ENCODE measurements at places on chromosomes 3 and 15.

- no peak for DNase-seq
Measured at GRCh38 chr15:55564347-55565145, 23.6 kb downstream of the PYGO1 start.

DNA sequence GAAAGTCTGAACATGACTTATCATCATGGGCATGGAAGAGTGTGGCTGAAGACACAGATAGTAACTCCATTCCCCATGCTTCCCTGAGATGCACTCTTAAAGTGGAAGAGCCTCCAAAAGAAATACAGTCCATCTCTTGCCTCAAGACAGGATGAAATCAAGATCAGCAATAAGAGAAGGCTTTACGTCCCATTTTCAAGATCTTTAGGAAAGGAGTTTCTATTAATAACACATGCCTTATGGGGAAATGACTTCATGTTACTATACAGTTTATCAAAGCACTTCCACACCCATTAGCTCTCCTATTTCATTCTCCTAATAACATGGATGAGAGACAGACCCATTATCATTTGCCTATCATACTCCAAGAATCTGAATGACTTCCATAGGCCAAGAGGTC lies 6.1 kb upstream of the KBTBD12 start:
- no peak for DNase-seq

GRCh38 chr3:52784931-52785590 lies 7.7 kb downstream of the ITIH1 start:
- DNase-seq, result no peak

- no peak for DNase-seq
Measured at GRCh38 chr3:39295184-39295775, 15.4 kb upstream of the CX3CR1 start.

- no peak for DNase-seq
Measured at GRCh38 chr3:1533763-1534162, 440.9 kb downstream of the CNTN6 start.

DNA sequence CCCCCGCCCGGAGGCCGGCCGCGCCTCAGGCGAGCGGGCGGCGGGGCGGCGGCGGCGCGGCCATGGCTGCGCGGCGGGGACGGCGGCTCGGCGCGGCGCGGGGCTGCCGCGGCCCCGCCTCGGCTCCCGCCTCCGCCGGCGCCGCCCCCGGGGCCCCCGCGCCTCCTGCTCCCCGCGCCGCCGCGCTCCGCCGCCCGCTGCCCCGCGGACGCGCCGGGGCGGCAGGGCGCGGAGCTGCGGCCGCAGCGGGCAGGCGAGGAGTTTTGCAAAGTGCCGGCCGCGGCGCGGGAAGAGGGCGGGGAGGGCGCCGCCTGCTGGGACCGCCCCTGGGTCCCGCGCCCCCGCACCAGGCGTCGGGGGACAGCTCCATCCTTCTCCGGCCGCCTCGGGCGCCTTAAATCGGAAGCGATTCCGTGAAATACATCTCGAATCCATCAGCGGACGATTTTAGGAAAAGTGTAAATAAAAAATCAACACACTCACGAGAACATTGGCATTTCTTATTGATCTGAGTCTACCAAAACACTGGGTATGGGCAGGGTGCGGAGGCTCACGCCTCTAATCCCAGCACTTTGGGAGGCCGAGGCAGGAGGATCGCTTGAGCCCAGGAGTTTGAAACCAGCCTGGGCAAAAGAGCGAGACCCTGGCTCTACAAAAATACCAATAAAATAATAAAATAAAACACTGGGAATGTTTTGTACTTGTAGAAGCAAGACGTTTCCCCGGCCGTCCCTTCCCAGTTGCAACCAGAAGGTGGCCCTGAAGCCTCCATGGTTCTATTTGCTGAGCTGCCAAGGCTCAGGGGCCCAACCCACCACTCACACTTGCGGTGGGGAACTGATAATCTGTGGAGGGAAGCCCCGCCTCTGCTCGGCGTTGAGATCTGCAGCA lies 136.9 kb downstream of the NUP210 start:
- DNase-seq, result peak; percentile 3

- no peak for DNase-seq
Measured at GRCh38 chr15:59364248-59364647, 8.4 kb downstream of the MYO1E start.

GRCh38 chr3:5929027-5929426 lies 741.5 kb downstream of the EDEM1 start:
- no peak for DNase-seq

GRCh38 chr3:107987036-107987939 lies 103.5 kb downstream of the CD47 start:
- DNase-seq, result no peak

DNA sequence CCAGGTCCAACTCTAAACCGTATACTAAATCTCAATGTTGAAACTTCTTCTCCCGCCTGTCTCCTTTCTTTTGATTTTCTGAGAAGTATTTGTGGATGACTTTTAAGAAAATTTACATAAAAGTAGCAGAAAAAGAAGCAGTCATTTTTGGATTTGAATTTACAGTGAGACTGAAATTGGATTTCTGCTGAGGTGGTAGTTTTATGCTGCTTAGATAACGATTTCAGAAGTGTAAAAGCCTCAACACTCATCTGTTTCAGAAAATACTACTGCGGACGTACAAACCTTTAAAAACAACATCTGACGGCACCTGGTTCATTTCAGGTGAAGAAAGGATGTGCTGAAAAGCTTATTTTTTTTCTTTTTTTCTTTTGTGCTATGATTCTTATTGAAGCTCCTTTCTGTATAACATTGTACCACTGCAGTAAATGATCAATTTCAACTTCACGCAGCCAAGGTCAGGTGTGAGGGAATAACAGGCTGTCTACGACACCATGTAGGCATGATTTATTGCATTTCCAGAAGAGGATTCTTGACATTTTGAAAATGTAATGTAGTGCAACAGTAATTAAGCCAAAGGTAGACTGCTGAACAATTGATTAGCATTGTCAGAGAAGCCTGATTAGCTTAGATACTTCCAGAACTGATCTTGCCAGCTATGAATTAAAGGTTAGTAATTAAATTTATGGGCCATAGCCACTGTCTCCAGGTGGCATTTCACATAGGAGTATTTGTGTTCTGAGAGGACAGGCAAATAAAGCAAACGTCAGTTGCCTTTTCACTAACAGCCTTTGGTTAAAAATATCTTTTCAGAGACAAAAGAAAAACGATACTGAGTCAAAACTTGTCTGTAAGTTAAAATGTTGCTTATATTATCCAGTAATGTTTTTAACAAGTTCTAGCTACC lies 134.6 kb upstream of the KBTBD8 start:
- DNase-seq, result no peak

GRCh38 chr15:94000606-94001005 lies 230.8 kb upstream of the MCTP2 start:
- no peak for DNase-seq

- DNase-seq, result no peak
Measured at GRCh38 chr3:8780279-8780678, 10.9 kb upstream of the OXTR start.

DNA sequence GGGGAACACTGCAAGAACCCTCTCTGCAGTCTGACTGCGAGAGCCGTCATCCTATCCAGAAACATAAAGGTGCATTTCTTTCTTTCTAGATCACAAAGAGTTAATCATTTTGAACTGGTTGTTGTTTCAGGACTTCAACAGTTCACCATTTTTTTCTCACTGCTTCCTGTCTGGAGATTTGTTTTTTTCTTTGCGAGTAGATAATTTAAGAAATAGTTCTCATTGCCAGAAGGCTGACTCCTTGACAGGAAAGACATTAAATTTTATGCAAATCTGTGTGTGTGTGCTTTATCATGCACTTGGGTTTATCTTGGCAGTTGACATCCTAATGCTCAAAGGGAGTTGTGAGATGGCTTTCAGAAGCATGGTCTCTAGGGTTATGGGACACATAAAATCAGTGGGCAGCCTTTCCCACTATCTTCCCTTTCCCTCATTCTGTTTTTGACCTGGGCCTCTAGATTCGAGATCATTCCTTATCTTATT lies 123.5 kb upstream of the TBL1XR1 start:
- DNase-seq, result no peak

- DNase-seq, result no peak
Measured at GRCh38 chr3:190396001-190396400, 8.0 kb downstream of the CLDN16 start.

- DNase-seq, result no peak
Measured at GRCh38 chr3:106945435-106945834, 431.8 kb upstream of the CCDC54 start.

DNA sequence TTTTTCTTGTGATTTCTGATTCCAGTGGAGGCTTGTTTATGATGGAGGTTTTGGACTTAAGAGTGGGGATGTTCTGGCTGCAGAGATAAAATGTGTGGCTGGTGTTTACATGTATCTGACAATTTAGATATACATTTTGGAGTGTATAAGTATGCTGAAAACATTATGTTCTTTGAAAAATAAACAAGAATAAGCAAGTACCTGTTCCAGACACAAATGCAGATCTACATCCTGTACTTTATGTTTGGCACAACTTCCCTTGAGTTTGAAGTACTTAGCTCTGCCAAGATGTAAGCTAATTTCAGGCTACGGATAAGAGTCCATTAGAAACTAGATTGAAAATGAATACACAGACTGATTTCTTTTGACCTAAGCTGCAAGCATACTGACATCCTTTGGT lies 277.2 kb downstream of the CHST2 start:
- DNase-seq, result no peak

- DNase-seq, result no peak
Measured at GRCh38 chr3:88589138-88589537, 439.4 kb downstream of the C3orf38 start.

DNA sequence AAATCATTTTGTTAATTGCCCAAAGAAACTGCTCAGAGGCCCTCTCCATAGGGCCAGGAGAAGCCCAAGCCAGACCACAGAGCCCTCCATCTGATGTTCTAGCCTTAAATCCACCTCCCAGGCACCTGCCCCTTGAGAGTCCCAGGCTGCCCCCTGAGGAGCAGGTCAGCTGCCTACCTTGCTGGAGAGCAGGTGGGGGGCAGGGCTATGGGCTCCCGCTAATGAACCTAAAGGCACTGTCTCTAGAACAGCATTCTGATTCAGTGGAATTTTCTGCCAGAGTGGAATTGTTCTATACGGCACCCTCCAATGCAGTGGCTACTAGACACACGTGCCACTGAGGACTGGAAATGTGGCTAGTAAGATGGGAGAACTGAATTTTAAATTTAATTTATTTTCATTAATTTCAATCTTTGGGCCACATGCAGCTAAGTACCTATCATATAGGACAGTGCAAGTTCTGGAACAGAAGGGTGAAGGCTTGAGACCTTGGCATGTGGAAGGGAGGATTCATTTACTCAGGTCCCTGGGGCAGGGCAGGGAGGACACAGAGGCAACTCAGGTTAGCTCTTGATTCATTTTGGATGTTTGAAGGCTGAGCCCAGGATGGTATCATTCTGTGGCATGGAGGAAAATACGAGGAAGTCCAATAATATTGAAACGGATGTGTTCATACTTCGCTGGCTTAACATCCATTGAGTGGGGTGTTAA lies 11.4 kb downstream of the AMOTL2 start:
- DNase-seq, result no peak
